CD4-positive, alpha-beta T cell (primary cell): ENCODE measurements at places on chromosomes 1 and 21.

DNA sequence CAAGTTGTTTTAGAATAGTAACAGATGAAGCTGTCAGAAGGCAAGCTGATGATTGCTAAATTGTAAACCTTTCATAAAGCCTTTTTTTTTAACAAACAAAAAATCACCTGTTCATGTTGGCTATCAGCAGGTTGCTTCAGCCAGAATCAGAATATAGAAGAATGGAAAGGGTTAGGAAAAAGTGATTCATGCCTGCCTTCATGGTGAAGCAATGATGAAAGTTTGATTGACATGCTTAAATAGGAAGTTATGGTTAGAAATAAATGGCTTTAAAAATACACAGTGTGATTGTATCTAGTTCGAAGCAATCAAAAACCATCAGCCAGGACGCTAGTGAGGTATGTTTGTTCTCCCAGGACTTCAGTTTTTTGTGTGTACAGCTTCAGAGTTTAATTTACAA lies 37.9 kb downstream of the GABPA start:
- DNase-seq: no peak

DNA sequence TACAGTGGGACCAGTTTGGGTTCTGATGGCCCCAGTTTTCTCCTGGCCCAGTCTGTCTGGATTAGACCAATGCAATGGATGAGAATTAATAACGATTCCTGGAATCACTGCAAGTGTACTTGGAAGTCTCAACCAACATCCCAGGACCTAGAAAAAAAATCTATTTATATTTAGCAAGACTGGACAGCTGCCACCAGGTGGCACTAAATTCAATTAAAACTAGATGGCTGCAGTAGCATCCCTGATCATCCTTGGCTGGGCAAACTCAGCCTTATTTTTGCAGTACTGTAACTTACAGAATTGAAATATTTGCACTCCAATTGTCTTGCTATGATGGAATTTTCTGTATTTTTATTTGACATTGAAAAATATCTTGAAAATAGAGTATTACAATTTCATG lies 165.7 kb downstream of the NCAM2 start:
- no peak for DNase-seq

- no peak for DNase-seq
Measured at GRCh38 chr1:226482975-226483700, 65.4 kb upstream of the STUM start.

- no peak for DNase-seq
Measured at GRCh38 chr1:199862047-199862446, 165.5 kb upstream of the NR5A2 start.

DNA sequence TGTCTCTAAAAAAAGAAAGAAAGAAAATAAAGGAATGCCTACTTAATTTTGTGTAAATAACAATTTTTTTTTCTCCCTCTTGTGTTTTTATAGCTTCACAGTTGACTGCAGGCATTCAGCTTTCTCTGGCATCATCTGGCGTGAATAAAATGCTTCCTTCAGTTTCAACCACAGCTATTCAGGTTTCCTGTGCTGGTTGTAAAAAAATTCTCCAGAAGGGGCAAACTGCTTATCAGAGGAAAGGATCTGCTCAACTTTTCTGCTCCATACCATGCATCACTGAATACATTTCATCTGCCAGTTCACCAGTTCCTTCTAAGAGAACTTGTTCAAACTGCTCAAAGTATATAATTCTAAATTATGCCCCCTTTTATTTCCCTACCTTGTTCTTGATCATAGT lies 18.0 kb downstream of the ZMYM1 start:
- no peak for DNase-seq

DNA sequence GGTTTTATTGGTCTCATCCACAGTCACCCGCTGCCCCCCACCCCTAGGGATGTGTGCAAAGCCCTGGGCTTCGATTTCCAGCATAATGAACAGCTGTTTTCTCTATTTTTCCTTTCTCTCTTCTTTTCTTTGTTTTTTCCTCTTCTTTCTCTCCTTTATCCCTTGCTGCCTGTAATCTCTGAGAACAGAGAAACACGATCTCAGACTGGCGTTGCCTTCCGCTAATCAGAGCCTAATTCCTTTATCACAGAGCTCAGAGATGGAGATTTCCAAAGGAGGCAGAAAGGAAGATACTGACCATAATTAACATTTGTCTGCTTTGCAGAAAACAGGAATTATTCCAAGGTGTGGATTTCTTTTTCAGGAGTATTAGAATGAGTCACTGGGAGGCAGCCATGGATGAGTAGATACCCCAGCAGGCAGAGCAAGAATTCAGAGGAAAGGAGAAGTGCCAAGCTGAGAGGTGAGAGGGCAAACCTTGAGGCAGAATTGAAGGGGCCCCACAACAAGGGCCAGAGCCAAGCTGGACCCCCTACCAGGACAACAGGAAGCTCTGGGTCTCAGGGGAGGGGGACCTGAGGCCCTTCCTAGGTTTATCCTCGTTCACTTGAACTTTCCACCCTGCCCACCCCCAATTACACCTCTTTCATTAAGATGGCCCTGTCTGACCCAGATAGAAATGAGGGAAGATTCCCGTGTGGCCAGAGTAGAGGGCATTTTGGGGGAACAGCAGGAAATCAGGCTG lies 33.3 kb downstream of the MATN1 start:
- DNase-seq: no peak
